Activated CD4-positive, alpha-beta memory T cell treated with anti-CD3 and anti-CD28 coated beads, Interleukin-2, amount 10 ng/mL, durations not matched to agents 7 days and 5 days (primary cell): ENCODE measurements at places on chromosomes 3 and 15.
A peak's percentile ranks its signal among the peaks of the same experiment; 100 is the strongest.

- no peak overlapping the region for H3K27ac ChIP-seq
- no peak for DNase-seq
- peaks cover under 1% of the 10 kb centered on the region for H3K4me1 ChIP-seq
- peaks cover 39% of the 10 kb centered on the region for H3K36me3 ChIP-seq
Measured at GRCh38 chr3:43081796-43082195, 24.1 kb downstream of the POMGNT2 start.

DNA sequence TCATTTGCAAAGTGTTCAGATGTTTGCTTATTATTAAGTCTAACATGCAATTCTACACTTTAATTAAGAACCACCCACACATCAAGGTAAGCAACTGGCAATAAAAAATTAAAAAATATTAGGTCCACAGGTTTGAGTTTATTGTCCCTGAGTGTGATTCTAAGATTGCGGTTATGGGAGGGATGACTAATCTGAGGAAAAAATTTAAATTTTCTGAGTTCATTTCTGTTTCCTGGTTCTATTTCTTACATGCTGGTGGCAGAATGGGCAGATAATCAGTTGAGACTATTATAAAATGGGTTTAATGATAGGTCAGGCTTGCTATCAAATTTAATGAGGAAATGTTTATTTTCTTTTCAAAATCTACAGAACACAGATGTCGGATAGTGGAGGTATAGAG lies 105.9 kb downstream of the TP63 start:
- H3K36me3 ChIP-seq: no peaks in the 10 kb centered on the region
- H3K4me3 ChIP-seq: no peak overlapping the region
- no peak for DNase-seq
- no peak overlapping the region for H3K27ac ChIP-seq
- peaks cover 2% of the 10 kb centered on the region for H3K27me3 ChIP-seq

DNA sequence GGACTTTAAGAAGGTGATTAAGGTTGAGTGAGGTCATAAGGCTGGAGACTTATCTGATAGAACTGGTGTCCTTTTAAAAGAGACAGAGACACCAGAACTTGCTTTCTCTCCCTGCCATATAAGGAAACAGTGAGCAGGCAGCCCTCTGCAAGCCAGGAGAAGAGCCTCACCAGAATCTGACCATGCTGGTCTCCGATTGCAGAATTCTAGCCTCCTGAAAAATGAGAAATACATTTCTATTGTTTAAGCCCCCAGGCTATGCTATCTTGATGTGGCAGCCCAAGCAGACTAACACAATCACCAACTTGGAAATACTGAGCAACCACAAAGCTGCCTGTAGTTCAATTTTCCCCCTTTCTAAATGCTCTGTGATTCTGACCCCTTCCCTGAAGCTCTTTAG lies 161.4 kb upstream of the RARB start:
- H3K36me3 ChIP-seq: no peaks in the 10 kb centered on the region
- H3K27me3 ChIP-seq: no peaks in the 10 kb centered on the region
- DNase-seq: no peak
- H3K4me1 ChIP-seq: no peaks in the 10 kb centered on the region

- H3K27ac ChIP-seq: peak overlapping the region; percentile 96
- H3K4me3 ChIP-seq: peak overlapping the region; percentile 90
Measured at GRCh38 chr15:52567871-52568600, 794 bp downstream of the ARPP19 start.

- H3K4me3 ChIP-seq: no peak overlapping the region
- H3K4me1 ChIP-seq: peaks cover 18% of the 10 kb centered on the region
- no peak overlapping the region for H3K27ac ChIP-seq
- no peaks in the 10 kb centered on the region for H3K36me3 ChIP-seq
Measured at GRCh38 chr15:100924436-100924835, 5.3 kb downstream of the LRRK1 start.

GRCh38 chr3:127422663-127423375 lies 135.0 kb upstream of the PRR20G start:
- DNase-seq: no peak
- no peaks in the 10 kb centered on the region for H3K36me3 ChIP-seq
- no peak overlapping the region for H3K27ac ChIP-seq
- no peaks in the 10 kb centered on the region for H3K4me1 ChIP-seq

- no peaks in the 10 kb centered on the region for H3K4me1 ChIP-seq
- H3K36me3 ChIP-seq: no peaks in the 10 kb centered on the region
- H3K27ac ChIP-seq: no peak overlapping the region
- H3K27me3 ChIP-seq: no peaks in the 10 kb centered on the region
- H3K4me3 ChIP-seq: no peak overlapping the region
Measured at GRCh38 chr3:120622870-120623726, 27.0 kb downstream of the NDUFB4 start.

GRCh38 chr3:82240322-82240721 lies 478.9 kb upstream of the GBE1 start:
- H3K36me3 ChIP-seq: no peaks in the 10 kb centered on the region
- no peaks in the 10 kb centered on the region for H3K4me1 ChIP-seq

- peaks cover 4% of the 10 kb centered on the region for H3K4me1 ChIP-seq
- no peak overlapping the region for H3K27ac ChIP-seq
- no peak overlapping the region for H3K4me3 ChIP-seq
- H3K27me3 ChIP-seq: peaks cover 41% of the 10 kb centered on the region
- no peaks in the 10 kb centered on the region for H3K36me3 ChIP-seq
Measured at GRCh38 chr15:89433686-89434085, 62.7 kb downstream of the RHCG start.

DNA sequence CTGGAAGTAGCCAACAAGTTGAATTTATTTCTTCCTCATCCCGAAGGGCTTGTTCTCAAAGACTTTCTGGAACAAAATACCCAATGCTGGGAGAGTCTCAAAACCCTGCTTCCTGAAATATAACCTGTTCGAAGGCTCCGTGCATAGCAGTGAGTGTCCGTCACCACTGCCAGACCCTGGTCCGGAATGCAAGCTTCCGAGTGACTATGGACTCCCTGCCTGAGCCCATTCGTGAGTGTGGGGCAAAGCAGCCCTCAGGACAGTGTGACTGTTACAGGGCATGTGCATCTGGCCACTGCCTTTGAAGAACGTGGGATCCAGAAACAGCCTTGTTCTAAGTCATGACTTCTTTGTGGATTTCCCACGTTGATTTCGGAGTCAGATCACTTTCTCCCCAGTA lies 214.5 kb upstream of the IGF1R start:
- H3K4me3 ChIP-seq: no peak overlapping the region
- peaks cover 10% of the 10 kb centered on the region for H3K27me3 ChIP-seq
- DNase-seq: no peak
- H3K27ac ChIP-seq: no peak overlapping the region

DNA sequence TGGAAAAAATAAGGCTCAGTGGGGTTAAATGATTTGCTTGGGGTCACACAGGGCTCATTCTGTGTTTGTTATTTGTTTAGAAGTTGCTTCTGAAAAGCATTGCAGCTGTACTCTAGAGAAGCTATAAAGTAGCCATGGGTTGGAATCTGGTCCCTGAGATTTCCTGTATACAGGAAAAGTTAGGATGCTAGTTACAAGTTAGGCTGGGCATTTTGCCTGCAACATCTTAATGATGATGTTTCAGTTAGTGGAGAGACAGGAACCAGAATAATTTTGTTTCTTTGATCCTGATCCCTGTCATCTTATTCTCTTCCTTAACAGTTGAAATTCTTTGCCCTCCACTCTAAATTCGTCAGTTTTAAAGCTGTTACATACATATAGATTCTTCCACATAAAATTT lies 445.3 kb downstream of the OTOL1 start:
- no peak overlapping the region for H3K4me3 ChIP-seq
- H3K27me3 ChIP-seq: no peaks in the 10 kb centered on the region
- H3K27ac ChIP-seq: no peak overlapping the region
- H3K4me1 ChIP-seq: no peaks in the 10 kb centered on the region
- no peak for DNase-seq
- no peaks in the 10 kb centered on the region for H3K36me3 ChIP-seq
